K562 (cell line): ENCODE measurements at places on chromosomes 13 and 19.

DNA sequence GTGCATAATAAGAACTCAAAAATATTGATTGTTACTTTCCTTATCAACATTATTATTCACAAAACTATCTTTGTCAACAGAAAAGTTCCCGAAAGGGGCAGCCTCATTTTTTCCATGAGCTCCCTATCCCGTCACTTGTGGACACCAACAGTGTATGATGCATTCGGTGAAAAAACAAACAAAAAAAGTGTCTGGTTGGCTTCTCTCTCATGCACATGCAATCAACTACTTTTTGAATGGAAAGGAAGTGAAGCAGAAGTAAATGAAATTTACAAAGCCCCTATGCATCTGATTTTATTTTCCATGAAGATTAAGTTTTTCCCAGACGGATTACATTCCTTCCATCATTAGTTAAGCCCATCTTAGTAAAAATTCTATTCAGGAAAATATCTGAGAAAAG lies 526.9 kb downstream of the RFC3 start:
- no peak for DNase-seq

DNA sequence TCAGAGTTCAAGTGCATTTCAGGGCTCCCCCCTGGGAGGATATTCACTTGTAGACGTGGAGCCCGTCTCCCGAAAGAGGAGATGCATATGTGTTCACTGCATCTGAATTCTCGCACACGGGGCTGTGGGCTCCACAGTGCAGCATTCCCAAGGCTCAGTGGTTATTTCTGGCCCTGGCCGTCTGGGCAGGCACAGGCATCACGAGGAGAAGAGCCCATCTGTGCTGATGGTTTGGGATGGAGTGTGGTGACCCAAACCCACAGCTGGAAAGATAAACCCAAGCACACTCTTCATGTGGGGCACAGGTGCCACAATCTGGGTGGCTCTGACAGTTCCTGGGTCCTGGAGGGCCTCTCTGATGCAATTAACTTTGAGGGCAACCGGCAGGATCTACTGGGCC lies 242.1 kb downstream of the TSHZ3 start:
- DNase-seq = no peak

DNA sequence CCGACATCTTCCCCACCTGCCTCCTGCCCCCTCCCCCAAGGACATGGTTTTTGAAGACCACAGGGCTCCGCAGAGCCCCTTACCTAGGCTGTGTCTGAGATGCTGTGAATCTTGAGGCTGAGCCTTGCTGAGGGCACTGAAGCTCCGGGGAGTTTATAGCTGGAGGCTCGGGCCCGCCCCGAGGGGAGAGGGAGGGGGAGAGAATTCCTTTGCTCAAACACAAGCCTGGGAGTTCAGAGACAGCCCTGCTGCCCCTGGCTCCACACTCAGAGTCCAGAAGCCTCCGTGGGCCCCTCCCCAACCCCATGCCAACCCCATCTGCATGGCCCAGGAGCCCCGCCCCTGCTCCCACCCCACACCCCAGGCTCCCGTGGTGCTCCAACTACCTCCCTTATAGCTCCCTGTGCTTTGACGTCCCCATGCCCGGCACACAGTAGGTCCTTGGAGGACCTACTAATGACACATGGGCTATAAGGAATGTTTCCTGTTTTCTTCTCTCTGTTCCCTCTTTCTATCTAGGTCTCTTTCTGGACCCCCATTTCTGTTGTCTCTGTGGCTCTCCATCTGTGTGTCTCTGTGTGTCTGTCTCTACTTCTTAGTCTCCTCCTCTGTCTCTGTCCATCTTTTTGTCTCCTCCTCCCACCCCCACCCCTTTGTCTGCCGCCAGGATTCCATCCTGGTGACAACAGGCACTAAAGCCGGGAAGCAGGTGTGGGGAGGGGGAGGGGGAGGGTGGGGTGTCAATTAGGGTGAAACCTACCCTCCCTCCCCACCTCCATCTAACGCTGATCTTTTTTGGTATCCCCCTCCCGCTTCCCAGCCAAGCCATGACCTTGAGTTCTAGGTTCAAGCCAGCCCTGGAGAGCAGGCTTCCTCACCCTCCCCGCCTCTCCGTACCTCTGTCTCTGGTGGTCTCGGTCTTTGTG lies at the start of gene TNNT1:
TNNT1 (minus strand) TSS at position 129 of the 926 bp plus-strand sequence. CDS start 2,049 bp downstream, outside the sequence.
- DNase-seq = no peak

DNA sequence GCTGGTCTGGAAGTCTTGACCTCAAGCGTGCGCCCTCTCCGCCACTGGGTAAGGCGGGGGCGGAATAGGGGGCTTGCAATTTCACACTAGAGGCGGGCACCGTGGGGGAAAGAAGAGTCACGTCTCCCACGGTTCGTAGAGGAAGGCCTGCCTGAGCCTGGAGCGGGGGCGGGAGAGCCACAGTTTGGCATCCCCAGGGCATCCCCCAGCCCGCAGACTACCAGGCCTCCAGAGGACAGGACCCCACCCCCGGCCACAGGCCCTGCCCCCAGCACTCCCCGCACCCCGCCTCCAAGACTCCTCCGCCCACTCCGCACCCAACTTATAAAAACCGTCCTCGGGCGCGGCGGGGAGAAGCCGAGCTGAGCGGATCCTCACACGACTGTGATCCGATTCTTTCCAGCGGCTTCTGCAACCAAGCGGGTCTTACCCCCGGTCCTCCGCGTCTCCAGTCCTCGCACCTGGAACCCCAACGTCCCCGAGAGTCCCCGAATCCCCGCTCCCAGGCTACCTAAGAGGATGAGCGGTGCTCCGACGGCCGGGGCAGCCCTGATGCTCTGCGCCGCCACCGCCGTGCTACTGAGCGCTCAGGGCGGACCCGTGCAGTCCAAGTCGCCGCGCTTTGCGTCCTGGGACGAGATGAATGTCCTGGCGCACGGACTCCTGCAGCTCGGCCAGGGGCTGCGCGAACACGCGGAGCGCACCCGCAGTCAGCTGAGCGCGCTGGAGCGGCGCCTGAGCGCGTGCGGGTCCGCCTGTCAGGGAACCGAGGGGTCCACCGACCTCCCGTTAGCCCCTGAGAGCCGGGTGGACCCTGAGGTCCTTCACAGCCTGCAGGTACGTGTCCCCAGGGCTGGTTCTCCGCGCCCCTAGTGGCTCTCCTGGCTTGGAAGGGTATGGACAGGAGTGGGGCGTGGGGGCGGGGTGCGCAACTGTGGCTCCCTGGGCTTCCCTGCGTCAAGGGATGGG lies at the start of gene ANGPTL4:
ANGPTL4 (plus strand) TSS at position 353 of the 969 bp plus-strand sequence; CDS start at position 520, 167 bp downstream.
- peak; percentile 76 for DNase-seq

DNA sequence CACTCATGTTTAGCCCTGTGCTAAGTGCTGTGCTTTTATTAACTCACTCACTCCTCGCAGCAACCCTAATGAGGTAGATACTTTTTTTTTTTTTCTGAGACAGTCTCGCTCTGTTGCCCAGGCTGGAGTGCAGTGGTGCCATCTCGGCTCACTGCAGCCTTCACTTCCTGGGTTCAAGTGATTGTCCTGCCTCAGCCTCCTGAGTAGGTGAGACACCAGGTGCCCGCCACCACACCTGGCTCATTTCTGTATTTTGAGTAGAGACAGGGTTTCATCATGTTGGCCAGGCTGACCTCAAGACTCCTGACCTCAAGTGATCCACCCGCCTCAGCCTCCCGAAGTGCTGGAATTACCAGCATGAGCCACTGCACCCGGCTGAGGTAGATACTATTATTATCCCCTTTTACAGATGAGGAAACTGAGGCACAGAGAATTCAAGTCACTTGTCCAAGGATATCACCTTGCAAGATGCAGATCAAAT lies 2.5 kb downstream of the ITPKC start:
- no peak for DNase-seq

DNA sequence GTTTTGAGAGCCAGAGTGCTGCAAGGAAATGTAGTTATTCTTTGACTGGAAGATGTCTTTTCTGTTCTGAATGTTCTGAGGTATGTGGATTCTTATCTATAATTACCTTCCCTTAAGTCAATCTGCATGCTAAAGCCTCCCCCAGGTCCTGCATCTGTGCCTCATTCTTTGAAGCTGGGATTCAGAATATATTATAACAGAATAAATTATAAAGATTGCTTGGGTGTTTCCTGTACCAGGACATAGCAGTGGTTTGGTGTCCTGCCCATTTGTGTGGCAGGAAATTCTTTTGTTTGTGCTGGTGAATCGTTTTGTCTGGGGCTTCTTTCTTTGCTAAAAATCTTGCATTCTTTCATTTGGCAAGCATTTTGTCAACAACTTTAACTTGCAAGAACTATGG lies 60.2 kb downstream of the ITGBL1 start:
- DNase-seq = no peak

DNA sequence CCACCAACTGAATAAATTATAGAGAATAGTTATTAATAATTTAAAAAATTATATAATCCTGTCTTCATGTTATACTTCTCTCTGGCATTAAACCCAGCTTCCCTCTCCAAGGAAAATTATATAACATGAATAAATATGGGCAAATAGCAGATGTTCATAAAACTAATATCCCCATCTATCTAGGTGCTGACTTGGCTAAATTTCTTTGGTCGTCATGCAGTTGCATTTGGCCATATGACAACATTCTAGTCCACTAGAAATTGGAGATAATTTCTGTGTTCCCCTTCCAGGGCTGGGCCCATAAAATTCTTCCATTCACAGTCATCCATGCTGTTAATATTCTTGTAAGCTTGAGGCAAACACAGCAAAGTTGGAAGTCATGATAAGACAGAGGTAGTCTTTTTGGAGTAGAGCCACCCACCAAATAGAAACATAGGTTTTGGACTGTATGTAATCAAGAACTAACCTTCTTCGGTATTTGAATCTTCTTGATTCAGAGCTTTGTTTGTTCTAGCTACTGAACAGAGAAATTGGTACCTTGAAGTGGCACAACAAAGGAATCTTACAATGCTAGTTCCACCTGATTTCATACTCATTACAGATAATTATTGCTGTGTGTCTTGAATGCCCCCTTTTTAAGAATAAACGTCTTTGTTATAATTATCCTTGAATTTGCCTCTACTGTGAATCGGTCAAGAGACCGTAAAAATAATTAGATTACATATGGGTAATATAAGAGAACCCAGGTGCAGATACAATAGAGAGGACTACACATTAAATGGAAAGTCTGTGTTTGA lies 678.5 kb upstream of the PCDH20 start:
- DNase-seq = no peak

- DNase-seq = no peak
These were observed 335.2 kb downstream of the SLITRK1 start for GRCh38 chr13:83547043-83547442.

DNA sequence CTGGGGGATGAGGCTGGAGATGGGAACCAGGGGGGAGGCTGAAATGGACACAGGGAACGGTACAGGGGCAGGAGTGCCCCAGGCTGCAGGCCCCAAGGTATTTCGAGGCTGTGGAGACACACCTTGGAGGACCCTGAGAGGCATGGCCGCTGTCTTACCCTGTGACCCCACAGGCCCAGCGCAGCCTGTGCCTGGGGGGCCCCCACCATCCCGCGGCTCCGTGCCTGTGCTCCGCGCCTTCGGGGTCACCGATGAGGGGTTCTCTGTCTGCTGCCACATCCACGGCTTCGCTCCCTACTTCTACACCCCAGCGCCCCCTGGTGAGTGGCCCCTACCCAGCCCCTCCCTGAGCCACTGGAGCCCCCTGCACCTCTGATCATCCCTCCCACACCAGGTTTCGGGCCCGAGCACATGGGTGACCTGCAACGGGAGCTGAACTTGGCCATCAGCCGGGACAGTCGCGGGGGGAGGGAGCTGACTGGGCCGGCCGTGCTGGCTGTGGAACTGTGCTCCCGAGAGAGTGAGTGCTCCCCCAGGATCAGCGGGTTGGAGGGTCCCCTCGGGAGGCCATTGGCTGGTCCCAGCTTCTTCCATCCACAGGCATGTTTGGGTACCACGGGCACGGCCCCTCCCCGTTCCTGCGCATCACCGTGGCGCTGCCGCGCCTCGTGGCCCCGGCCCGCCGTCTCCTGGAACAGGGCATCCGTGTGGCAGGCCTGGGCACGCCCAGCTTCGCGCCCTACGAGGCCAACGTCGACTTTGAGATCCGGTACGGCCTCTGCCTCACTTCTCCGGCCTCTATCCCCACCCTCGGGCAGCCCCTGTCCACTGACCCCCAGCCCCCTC lies 16.9 kb upstream of the SPIB start:
- DNase-seq = peak; percentile 31

DNA sequence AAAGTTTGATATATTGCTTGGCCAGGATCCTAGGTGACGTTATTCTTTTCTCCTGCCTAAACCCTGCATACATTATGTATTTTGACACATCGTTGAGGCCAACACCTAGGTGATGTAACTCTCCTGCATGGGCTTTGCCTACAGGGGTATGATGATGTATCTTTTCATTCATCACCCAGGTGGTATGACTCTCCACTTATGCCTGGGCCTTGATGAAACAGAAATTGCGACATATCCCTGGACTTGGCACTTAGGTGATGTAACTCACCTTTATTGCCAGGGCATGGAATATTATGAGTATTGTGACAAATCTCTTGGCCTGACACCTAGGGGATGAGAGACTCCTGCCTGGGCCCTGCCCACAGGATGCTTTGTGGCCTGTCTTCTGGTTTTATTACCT lies 18.5 kb upstream of the ZNF681 start:
- DNase-seq = no peak

- DNase-seq = no peak
These were observed 917.6 kb downstream of the PCDH9 start for GRCh38 chr13:66312312-66313087.

GRCh38 chr13:47723898-47724297 lies 277.2 kb downstream of the SUCLA2 start:
- DNase-seq = no peak

DNA sequence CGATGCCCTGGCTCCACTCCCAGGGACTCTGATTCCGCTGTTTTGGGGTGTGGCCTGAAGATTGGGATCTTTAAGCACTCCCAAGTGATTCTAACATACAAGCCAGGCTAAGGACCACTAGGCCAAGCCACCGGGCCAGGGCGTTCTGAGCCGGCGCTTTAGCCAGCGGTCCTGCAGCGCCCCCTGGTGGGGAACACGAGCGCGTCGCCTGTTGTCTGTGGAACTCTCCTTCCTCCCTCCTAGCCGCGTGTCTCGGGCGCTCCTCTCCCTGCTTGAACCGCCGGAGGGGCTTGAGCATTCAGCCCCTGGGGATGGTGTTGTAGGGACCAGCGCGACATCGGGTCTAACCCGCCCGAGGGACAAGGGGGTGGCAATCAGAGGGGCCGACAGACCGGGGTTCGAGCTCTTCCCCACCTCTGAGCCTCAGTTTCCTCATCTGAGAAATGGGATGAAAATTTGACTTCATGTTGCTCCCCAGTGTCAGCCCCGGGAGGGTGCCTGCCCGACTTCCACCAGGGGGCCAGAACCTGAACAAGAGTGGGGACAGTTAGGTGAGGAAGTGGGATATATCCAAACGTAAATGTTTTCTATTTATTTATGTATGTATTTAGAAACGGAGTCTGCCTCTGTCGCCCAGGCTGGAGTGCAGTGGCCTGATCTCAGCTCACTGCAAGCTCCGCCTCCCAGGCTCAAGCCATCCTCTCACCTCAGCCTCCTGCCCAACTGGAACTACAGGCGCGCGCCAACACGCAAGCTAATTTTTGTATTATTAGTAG lies 18.0 kb upstream of the PNMA8B start:
- DNase-seq = peak; percentile 91
